ENCODE measurements at places on chromosomes 11 and 22.

DNA sequence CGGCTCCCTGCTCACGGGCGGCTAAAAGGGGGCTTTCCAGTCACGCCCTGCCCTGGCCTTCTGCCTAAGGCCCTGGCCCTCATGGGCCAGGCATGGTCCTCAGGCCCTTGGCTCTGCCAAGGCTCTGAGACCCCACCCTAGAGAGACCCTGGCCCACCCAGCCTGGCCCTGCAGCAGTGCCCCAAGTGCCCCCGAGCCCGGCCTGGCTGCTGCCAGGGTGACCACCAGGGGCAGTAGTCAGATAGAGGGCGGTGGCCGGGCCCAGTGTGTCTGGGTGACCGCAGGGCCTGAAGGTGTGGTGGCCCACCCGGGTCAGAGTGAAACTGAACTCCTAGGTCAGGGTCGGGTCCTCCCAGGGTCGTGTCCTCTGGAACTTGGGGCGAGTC lies 29.4 kb upstream of the CCDC188 start:
- DNase-seq, result no peak

DNA sequence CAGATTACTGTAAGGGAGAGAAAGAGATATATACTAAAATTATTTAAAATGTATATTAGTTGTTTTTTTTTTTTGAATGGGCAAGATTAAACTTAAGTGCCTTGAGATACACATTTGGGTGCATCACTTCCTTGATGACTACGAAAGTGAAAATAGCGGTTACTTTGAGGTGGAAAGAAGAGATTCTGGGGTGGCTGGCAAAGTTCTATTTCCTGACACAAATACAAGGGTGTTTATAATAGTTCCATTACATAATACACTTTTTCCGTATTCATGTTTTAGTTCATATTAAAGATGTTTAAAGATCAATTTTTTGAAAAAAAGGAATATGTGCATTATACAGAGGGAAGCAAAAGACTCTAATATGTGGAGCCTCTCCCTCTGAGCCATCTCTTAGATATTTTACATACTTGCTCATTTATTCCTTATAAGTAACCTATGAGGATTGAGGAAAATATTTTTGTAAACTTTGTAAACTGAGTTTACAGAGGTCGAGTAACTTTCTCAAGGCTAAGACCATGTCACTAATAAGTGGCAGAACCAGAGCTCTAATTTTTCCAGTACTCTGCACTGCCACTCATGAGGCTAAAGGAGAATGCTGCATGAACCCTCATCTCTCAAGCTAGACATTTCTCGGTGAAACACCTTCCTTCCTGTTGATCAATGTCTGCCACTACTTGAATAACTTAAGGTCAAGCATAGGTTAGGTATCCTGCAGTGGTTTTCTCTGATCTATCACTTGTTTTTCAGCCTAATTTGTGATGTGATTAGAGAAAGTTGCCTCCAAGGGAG lies 58.6 kb downstream of the DDIAS start:
- DNase-seq, result no peak

DNA sequence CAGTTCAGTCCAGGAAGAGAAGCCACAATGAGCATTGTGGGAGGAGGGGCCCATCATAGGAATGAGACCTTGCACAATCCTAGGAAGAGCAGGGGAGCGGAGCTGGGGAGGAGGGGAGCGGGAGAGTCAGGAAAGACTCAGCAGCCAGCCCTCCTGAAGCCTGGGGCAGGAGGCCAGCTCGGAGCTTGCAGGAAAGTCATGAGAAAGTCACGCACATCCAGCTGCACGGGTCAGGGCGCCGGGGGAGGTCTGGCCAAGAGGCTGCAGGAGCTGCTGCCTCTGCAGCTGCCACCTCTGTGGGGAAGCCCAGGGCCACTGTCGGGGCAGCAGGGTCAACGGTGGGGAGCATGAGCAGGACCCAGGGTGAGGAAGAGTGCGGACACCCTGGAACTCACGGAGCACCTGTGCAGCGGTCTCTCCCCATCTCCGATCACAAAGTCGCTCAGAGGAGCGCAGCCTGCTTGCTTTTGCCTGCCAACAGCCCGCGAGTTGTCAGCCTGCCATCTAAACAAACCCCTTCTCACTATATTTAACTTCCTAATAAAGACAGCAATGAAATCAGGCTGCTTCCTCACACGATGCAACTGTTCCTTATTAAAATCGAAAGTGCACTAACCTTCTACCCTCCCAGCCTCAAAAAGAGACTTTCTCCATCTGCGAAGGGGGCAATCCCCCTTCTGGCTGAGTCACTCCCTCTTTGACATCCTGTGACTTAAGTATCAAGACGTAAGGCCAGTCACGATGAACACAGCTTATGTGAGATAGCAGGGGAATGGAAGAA lies 52.9 kb upstream of the RTL6 start:
- no peak for DNase-seq

- DNase-seq, result no peak
Observed at GRCh38 chr22:31578171-31578570, 81.8 kb downstream of the SFI1 start.

DNA sequence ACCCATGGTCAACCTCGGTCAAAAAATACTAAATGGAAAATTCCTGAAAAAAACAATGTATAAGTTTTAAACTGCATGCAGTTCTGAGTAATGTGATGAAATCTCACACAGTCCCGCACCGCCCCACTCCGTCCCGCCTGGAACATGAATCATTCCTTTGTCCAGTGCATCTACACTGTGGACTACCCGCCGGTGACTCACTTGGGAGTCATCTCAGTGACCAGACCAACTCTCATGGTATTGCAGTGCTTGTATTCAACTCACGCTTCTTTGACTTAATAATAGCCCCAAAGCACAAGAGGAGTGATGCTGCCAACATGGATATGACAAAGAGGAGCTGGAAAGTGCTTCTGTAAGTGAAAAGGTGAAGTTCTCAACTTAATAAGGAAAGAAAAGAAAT lies 48.8 kb downstream of the ARHGAP32 start:
- no peak for DNase-seq

- no peak for DNase-seq
Observed at GRCh38 chr11:10798330-10798928, 10.3 kb downstream of the EIF4G2 start.

- no peak for DNase-seq
Observed at GRCh38 chr11:22554221-22554620, 71.4 kb downstream of the FANCF start.

Data from T-helper 9 cell (primary cell).